ENCODE measurements at places on chromosomes 7 and 10. TPM values are rescaled to one million over a fixed set of nuclear protein-coding genes. Genes with fewer than 3 reads are reported as not detected.

Gene ARHGAP22
- 1.0 TPM for polyA plus RNA-seq

DNA sequence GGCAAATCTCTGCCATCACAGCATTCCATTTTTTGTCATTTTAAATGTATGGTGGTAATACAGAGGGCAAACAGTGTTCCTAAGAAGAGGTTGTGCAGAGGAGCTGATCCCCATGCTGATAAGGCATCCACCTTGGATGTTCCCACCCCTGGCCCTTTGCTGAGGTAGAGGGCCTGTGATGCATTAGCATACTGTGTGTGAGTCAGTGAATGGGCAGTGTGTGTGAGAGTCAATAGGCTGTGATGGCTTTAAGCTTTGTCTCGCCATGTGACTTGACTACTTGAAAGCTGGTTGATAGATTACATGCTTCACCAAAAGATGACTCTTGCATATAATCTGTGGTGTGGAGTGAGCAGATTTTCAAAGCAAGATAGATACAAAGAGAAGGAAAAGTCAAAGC, 81.3 kb downstream of the INSYN2A start:
- no peak for DNase-seq

Gene ADARB2
- 0.21 TPM for polyA plus RNA-seq

- DNase-seq, result no peak
These were observed 99.8 kb upstream of the HGF start for GRCh38 chr7:81869670-81870069.

Gene MCM10
- not detected for polyA plus RNA-seq

Gene STEAP1
- 3.1 TPM for polyA plus RNA-seq

- no peak for DNase-seq
These were observed 93.8 kb downstream of the CALD1 start for GRCh38 chr7:134873253-134873652.

- no peak for DNase-seq
These were observed 16.6 kb downstream of the ZNF862 start for GRCh38 chr7:149854611-149855360.

- no peak for DNase-seq
These were observed 226.3 kb downstream of the MGMT start for GRCh38 chr10:129693382-129693781.

DNA sequence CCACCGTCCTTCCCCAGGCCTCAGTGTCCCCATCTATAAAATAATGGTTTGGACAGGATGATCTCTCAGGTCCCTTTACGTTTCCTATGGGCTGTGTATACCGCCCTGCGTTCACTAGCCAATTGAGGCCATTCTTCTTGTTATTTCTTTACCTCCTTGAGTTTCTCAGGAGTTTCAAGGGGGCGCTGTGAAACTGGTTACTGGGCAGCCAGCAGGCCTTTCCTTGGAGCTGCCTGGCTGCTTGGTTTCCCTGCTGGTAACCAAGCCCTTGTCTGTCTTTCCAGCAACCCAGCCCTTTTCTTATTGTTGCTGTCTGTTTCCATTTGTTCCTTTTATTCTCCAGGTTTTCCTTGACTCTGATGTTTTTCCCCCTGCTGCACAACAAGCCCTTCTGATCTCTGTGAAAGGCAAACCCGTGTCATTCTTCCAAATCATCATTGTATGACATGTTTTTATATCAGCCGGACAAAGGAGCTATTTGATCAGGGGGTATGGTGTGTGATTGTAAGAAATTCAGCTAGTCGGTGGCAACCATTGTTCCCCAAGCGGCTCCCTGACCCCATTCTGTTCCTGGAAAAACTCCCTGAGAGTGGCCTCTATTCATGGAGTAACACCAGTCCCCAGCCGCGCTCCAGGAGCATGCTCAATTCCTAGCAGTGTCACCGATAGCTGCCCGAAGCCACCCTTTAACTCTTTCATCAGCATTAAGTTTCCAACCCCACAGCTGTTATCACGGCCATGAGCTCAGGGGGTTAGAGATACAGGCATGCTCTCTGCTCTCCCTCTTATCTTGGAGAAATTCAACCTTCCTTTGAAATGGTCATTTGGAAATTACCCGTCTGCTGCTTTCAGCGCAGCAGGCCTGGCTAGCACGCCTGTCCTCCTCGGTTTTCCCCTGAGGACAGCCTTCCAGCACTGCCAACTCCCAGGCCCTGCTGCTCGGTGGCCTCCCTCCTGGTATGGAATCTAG, 26.6 kb downstream of the FGF8 start:
- DNase-seq, result no peak

Gene GPR141
- 0.50 TPM for polyA plus RNA-seq

- no peak for DNase-seq
These were observed 36.5 kb downstream of the CAMK2B start for GRCh38 chr7:44288811-44289340.

DNA sequence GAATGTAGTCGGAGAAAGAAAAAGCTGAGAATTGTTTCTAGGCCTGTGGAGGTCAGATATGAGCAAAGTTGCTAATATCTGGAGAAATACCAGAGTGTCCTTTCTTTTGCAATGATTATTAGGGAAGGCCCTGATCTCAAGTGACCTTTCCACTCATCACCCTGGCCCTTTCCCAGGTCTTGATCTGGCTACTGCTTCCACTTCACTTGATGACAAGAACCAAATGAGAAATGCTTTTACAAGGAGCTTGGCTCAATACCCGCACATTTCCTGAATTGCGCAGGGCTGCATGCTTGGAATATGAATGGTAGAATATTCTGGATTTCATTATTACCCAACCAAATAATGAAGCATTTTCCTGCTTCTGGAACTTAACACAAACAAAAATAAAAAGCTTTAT, 104.6 kb downstream of the ITGB8 start:
- DNase-seq, result peak; percentile 35

Gene HMX3
- not detected for polyA plus RNA-seq

DNA sequence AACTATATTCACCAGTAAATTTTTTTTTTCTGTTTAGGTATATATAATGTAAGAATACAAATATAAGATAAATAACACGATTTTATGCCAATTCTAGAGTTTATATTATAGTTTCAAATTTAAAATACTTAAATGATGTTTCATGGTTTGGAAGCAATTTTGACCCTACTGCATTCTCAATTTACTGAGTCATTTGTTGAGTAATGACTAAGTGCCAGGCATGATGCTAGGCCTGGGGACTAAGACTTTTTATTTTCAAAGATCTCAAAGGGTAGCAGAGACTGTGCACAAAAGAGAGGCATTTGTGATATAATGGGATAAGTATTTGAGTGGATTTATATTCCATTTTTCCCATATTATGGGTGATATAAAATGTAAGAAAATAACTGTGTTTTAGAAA, 78.9 kb upstream of the SMIM30 start:
- no peak for DNase-seq

DNA sequence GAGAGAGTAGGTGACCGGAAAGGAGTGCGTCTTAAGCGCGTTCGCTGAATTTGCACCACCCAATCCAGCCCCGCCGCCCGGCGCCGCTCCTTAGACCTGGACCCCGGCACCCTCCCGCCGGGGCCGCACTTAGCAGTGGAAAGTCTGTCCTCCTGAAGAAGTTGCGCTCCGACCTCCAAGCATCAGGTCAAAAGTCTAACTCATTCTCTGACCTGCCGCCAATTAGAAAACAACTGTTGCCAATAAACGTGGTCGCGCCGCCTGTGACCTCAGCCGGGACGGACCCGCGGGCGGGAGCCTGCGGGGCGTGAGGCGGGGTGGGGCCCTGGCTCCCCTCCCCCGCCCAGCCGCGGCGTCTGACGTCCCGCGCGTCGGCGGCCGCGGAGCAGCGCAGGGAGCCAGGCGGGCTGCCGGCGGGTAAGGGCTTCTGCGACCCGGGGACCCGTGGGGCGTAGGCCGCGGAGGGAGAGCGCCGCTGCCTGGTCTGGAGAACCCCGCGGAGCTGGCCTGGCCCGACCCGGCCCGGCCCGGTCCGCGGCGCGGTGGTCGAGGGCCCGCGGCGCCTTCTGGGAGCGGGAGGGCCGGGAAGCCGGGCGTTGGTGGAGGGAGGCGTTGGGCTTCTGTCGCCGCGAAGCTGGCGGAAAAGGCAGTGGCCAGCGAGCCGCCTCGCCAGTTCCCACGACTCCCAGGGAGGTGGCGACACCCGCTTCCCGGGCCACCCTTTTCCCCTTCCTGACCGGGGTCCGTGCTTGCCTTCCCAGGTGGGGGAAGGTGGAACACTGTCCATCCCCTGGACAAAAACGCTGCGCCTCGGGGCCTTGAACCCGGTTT, at the start of gene BCAP29:
BCAP29 (plus strand) TSS at position 362 of the 831 bp plus-strand sequence. CDS start 527 bp downstream, outside the sequence.
- peak; percentile 78 for DNase-seq

Gene NPC1L1
- 0.10 TPM for polyA plus RNA-seq

Gene OR2A42
- polyA plus RNA-seq, result 1.2 TPM

Gene LEP
- polyA plus RNA-seq, result not detected

DNA sequence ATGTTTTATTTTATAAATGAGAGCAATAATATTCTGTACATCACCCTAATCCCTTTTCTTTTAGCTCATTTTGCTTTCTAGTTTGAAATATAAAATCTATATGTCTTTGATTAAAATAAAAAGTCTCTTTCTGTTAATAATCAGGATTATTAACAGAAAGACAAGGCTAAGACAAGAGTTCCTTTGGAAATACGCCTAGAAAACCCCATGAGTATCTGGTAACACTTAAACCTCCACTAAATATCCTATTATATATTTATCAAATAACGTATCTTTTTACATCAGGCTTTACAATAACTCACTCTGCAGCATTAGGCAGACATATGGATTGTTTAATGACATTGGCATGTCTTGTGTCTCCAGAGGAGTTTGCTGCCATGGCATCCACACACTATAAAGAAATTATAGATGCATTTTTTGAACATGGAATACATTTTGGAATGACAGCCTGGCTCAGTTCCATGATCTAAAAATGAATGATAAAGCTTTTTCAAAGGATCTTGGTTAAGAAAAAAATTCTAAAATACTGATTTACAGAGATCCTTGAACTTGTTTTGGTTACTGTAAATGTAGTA, 98.7 kb downstream of the TMEM26 start:
- peak; percentile 30 for DNase-seq

DNA sequence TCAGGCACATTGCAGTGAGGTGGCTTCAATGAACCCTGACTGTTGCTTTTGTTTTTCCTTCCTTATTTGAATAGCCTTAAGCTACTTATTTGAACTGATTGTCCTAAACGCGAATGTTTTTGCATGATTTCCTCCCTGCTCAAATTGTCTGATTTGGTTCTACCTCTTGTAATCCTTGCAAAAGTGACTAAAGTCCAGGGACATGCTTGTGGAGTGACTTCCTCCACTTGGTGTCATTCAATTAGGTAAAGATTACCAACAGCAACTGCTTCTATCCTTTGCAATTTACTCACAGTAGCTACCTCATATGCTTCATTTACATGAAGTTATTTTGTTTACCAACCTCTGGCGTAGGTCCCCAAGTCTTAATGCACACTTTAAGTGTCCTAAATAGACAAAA, 295.9 kb upstream of the TMEM229A start:
- no peak for DNase-seq

- no peak for DNase-seq
These were observed 269.8 kb downstream of the ADARB2 start for GRCh38 chr10:1467334-1468076.

DNA sequence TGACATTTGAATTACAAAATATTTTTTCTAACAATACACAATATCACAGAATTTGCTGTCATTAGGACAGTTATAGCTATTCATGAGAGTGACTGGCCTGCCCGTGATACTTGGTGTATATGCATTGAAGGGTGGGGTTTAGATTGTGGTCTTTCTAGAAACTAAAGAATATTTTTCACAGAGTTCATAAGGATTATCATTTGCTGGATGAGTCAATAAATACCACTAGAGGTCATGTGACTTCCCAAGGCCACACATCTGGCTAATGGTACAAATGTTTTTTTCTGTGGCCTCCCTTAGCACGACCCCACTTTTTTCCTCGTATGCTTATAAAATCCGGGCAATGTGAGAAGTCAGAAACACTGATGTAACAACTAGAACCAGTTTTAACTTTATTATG, 5.2 kb downstream of the OPTN start:
- DNase-seq, result no peak

- DNase-seq, result no peak
These were observed 138.7 kb downstream of the PTPN20 start for GRCh38 chr10:47049906-47050305.

- DNase-seq, result no peak
These were observed 5.1 kb upstream of the DMBT1 start for GRCh38 chr10:122555442-122555841.

GRCh38 chr7:2110610-2111396, 121.9 kb downstream of the MAD1L1 start:
- DNase-seq, result no peak

DNA sequence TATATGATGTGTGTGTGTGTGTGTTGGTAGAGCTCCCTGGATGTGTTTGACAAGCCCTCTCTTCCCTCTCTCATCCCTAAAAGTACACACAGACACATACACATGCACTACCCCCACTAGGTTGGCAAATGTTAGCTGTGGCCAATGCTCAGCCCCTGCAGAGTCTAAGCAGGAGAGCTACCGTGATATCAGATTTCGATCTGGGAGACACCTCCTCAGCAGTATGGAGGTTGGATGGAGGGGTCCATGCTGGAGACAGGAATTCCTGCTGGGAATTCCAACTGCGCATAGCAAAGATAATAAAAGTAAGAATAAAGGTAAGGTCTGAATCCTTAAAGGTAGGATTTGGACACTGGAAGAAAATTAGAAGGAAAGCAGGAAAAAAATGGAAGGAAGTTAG, 85.7 kb downstream of the C10orf90 start:
- no peak for DNase-seq

- DNase-seq, result no peak
These were observed 35.3 kb downstream of the DENND2A start for GRCh38 chr7:140605337-140605736.

- no peak for DNase-seq
These were observed 30.4 kb upstream of the EN2 start for GRCh38 chr7:155427411-155428038.

Gene CRYGN
- 0.82 TPM for polyA plus RNA-seq
